Mucosa of descending colon (tissue), 3 donors: ENCODE measurements at places on chromosomes 1 and 21.

DNA sequence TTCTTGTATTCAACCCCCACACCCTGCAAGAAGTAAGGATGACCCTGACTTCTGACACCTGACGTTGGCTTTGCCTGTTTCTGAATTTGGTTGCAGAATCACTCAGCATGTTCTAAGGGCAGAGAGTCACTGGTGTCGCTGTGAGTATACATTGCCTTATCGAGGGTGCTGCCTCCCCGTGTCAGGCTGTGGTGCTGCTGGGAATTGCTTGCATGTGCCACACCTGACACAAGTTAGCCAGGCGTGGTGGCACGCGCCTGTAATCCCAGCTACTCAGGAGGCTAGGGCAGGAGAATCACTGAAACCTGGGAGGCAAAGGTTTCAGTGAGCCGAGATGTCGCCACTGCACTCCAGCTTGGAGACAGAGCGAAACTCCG, 45.9 kb downstream of the WDR4 start:
- DNase-seq, result peak; percentile 73

GRCh38 chr21:27407271-27407670, 440.4 kb upstream of the ADAMTS5 start:
- DNase-seq, result no peak

GRCh38 chr1:193338194-193338593, 151.8 kb upstream of the B3GALT2 start:
- DNase-seq, result no peak

GRCh38 chr1:163084330-163084729, 15.2 kb downstream of the RGS4 start:
- no peak for DNase-seq

DNA sequence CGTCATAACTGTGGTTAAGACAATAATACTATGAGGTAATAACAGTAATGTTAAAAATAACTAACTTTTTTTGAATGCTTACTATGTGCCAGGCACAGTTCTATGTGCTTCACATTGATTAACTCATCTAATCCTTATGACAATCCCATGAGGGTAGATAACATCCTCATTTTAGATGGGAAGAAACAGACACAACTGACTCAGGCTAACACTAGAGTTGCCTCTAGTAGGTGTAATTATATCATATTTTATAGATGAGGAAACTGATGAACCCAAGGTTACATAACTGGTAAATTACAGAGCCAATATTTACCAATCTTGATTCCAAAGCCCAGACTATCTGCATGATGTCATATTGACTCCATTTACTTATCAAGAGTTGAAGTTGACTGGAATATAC, 23.5 kb downstream of the SERPINC1 start:
- no peak for DNase-seq

- no peak for DNase-seq
Measured at GRCh38 chr1:33420870-33421775, 9.8 kb downstream of the PHC2 start.

GRCh38 chr1:24908591-24909259, 21.4 kb downstream of the RUNX3 start:
- no peak for DNase-seq

- no peak for DNase-seq
Measured at GRCh38 chr1:23720256-23720995, 22.8 kb upstream of the ELOA start.
